ENCODE measurements at places on chromosomes 12 and 14.

- no peak for DNase-seq
Observed at GRCh38 chr14:80862541-80862940, 79.0 kb downstream of the CEP128 start.

DNA sequence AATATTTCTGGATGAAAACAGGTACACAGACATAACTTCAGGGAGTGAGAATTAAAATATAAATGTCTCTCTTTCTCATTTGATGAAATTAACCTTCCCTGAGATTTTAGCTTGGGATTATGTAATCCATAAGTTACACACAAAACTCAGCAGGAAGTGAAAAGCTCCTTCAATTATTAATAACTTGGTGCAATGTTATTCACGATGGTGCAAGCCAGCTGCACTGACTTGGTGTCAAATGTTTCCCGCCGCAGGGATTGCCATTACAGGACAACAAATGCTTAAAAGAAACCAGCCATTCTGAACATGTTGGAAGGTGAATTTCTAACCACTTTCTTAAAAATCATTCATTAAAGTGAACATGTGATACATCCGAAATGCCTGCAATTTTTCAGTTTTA lies 250.4 kb downstream of the FOXN3 start:
- no peak for DNase-seq

GRCh38 chr12:106189341-106189740 lies 50.6 kb upstream of the NUAK1 start:
- DNase-seq: no peak

GRCh38 chr12:19194963-19195362 lies 65.4 kb downstream of the PLEKHA5 start:
- DNase-seq: no peak

DNA sequence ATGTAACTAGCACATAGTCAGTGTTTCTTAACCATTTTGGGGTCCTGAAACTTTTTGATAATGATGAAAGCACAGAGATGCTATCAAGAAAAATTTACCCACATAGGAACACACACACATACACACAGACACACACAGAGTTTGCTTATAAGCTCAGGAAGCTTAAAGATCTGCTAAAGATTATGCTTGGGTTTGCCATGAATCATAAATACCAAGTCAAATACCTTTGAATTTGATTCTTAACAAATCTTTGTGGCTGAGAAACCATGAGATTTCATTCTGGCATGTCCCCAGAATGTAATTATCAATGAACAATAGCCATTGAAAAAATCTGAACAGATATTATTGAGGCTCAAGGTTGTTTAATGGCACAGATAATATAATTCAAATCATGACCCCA lies 89.2 kb downstream of the NTS start:
- no peak for DNase-seq

DNA sequence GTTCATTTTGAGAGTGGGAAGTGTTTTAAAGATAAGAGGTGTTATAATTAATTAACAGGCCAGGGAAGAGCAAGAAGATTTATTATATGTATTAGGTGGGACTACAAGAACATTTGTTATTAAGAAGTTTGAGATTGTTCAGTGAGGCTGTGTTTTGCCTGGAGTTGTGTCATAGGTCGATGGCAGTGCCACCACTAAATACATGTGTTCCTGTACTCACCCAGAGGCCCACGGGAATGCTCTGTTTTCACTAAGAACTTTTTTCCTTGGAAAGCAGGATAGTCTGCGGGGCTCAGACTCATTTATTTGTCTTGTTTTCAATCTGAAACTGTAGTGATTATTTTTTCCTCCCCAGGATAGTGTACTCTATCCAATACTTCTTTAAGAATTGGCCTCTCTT lies 10.1 kb downstream of the IRAK3 start:
- DNase-seq: no peak

DNA sequence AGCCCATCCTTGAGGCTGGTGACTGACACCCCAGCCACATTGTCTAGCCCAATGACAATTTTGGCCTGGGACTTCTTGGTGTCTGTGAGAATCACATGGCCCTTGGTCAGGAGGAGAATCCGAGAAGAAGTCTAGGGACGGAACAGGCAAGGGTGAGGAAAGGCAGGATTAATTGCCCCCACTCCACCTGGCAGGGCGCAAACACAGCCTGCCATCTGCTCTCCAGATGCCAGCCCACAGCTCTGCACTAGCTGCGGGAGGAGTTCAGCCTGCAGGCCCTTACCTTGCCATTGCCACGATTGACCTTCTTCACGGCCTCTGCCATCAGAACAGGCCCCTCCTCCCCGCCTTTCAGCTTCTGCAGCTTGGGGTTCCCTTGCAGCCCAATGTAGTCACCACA lies 13.1 kb upstream of the TAC3 start:
- no peak for DNase-seq

- no peak for DNase-seq
Observed at GRCh38 chr12:91975891-91976290, 169.8 kb downstream of the BTG1 start.
